ENCODE measurements at places on chromosomes 7 and 10.
A peak's percentile ranks its signal among the peaks of the same experiment; 100 is the strongest.

- DNase-seq: no peak
These were observed 75.7 kb downstream of the SEPTIN14 start for GRCh38 chr7:55786901-55787300.

DNA sequence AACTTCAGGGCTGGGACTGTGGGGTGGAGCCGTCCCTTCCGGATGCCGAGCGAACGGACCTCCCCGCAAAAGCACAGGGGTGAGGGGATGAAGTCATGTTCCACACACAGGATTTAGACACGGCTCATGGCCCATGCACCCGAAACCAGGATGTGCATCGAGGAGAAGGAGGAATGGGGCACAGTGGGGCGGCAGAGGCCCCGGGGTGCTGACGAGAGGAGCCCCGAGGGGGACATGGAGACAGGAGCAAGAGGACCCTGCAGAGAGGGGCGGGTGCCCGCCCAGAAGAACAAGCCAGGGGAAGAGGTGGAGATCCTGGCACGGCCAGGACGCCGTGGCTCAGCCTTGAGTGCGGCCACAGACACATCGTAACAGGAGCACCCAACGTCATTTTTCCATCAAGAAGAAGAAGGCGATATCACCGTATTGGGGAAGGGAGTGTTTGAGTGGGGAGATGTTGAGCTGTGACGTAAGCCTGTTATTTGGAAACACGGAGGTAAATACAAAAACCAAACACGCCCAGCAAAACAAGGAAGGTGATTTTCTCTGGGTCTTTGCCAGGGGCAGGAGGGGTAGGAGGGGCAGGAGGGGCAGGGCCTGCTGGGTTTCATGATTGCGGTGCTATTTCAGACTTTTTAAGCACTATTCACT is 25.3 kb upstream of the FOXL3 start:
- peak; percentile 12 for DNase-seq

GRCh38 chr7:77532247-77532646 is 4.8 kb upstream of the PTPN12 start:
- DNase-seq: no peak

DNA sequence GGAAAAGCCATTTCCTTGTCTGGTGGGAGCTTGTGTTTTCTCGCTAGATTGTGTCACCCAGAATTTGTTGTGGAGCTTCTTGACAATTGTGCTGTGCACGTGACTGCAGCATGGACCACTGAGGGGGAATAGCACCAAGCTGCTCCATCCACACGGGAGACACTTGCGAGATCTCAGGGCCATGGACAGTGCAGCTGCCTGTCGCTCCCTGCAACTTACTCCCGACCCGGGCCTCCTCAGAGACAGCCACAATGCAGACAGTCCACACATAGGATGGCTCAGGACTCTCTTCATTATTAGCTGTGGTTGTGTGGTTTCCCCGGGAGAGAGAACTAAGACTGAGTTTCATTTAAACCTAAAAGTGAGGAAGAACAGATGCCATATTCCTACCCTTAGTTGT is 673.2 kb upstream of the GALNT17 start:
- no peak for DNase-seq

DNA sequence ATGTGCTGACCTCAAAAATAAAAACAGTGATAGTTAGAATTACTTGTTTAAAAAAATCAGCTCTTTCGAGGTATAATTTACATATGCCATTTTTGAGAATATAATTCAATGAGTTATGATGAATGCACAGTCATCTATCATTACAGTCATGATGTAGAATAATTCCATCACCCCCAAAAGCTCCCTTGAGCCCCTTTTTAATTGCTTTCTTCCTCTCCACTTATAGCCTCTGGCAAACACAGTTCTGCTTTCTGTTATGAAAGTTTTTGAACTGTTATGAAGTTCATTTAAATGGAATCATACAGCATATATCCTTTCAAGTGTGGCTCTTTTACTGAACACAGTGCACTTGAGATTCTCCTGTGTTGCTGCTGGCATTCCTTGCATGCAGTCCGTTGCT is 41.4 kb downstream of the PRTFDC1 start:
- DNase-seq: no peak

DNA sequence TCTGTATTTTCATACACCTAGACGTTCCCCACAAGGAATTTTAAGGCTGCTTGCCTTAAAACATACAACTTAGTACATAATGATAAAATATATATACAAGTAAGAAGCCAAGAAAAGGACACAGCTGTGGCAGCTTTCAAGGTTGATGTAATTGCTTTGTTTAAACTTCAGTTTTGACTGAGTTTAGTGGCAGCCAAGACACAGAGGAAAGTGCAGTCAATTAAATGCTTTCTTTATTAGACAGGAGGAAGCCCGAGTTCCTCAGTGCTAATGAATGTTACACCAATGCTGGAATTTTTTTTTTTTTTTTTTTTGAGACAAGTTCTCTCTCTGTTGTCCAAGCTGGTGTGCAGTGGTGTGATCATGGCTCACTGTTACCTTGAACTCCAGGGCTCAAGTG is 11.2 kb upstream of the STK31 start:
- no peak for DNase-seq

- no peak for DNase-seq
These were observed 22.7 kb downstream of the KIAA1549 start for GRCh38 chr7:138958391-138958956.

DNA sequence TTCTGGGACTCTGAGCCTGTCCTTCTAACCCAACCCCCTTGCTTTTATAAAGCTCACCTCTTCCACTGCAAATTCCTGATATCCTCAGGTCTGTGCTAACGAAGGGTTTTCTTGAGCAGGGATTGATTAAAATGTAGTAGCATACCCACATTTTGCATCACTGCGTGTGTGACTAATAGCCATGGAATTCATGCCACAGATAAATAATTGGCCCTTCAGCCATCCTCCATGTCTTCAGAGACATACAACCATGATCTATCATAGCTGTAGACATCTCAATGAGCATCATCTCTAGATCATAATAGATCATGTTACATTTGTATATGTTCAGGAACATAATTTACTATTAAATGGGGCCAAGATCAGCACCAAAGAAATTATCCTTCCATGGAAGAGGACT is 990.3 kb downstream of the KCNMA1 start:
- DNase-seq: no peak

GRCh38 chr10:115949282-115949844 is 323.6 kb downstream of the GFRA1 start:
- no peak for DNase-seq
